ENCODE measurements at places on chromosomes 6 and 20.
A peak's percentile ranks its signal among the peaks of the same experiment; 100 is the strongest.

GRCh38 chr20:46905364-46906125, 10.9 kb downstream of the EYA2 start:
- no peak for DNase-seq

GRCh38 chr6:148535976-148536375, 193.3 kb downstream of the SASH1 start:
- DNase-seq, result no peak

DNA sequence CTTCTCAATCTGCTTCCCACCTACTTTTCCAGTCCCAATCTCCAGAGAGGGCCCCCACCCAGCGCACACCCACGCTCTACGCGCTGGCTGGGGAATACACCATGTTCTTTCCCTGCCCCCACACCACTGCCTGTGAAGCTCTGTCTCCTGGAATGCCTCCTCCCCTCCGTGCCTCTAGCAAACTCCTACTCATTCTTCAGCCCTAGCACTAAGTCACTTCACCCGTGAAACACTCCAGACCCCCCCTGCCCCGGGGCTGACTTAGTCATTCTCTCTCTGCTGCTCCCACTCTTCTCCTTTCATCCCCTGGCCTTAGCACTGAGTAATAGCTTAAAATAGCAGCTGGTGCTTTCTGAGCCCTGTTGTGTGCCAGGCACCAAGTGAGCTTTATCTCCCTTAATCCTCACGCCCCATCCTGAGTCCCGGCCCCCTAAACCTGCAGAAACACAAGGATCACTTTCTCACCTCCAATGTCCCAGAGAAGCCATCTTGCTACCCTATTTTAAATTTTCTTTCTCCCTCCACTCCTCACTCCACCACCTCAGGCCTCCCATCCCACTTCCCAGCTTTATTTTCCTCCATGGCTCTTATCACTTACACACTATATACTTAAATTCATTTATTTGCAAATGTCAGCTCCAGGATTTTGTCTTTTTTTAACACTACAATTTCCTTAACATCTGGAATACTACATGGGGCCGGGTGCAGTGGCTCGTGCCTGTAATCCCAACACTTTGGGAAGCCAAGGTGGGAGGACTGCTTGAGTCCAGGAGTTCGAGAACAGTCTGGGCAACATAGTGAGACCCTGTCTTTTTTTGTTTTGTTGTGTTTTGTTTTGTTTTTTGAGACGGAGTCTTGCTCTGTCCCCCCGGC, 6.3 kb upstream of the PARD6B start:
- DNase-seq, result no peak

DNA sequence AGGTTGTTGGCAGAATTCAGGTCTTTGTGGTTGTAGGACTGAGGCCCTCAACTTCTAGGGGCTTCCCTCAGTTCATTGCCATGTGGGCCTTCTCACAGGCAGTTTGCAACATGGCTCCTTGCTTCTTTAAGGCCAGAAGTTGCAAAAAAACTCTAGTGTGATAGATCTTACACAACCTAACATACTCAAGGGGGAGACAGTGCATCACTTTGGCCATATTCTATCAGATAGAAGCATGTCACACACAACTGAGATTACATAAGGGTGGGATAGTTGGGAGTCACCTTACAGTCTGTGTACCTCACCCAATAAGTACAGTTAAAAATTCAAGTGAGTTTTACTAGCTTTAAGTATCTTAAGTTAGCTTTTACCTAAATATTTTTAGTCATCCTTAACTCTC, 1.6 kb downstream of the SIRPD start:
- DNase-seq, result no peak

DNA sequence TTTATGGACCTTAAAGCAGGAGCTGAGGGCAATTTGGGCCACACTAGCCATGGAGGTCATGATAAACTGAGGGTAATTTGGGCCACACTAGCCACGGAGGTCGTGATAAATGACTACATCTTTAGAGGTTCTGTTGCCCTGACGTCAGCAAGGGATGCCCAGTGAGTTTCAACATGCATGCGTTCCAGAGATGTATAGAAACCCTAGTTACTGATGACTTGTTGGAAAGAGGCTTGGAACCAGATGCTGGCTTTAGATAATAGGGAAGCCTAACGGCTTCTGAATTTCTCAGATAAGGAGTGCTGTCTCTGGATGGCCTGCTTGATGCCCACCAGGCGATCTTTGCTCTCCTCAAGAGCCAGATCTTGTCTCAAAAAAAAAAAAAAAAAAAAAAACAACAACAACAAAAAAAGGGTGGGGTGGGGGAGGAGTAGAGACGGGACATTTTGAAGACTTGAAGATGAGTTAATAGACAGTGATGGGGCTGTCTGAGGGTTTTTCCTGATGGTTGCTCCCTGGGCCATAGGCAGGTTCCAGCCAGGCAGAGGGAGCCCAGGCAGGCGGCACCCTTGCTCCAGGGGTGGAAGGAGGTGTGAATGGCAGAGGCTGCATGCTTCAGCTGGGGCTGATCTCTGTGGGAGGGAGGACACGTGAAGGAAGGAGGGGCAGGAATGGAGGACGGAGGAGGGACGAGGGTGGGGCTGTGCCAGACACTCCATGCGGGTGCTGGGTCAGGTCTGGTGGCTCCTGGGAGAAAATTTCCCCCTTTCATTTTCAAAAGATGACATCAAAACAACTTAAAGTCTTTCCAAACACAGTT, 27.0 kb upstream of the FRMD1 start:
- no peak for DNase-seq

- no peak for DNase-seq
These were observed 14.3 kb upstream of the DEF6 start for GRCh38 chr6:35283361-35283760.

GRCh38 chr6:134309983-134310605, 7.8 kb downstream of the SGK1 start:
- no peak for DNase-seq

- DNase-seq, result no peak
These were observed 109.3 kb downstream of the TCP11 start for GRCh38 chr6:35031611-35032529.

GRCh38 chr20:50270569-50270968, 79.9 kb downstream of the CEBPB start:
- DNase-seq, result no peak

DNA sequence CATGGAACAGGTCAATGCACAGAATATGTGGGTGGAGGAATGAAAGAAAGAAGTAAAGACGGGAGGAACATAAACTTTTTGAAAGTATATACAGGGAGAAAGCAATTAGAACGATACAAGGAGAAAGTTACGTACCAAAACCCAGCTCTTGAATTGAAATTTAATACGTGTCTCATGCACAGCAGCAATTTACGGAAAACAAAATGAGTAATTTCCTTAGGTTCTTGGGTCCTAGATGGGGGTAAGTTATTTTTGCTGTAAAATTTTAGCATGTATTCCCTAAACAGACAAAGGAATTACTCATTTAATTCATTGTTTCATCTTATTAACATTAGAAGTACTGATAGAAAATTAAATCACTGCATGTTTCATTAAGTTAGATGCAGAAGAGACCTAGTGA, 75.8 kb downstream of the PDE10A start:
- DNase-seq, result no peak

DNA sequence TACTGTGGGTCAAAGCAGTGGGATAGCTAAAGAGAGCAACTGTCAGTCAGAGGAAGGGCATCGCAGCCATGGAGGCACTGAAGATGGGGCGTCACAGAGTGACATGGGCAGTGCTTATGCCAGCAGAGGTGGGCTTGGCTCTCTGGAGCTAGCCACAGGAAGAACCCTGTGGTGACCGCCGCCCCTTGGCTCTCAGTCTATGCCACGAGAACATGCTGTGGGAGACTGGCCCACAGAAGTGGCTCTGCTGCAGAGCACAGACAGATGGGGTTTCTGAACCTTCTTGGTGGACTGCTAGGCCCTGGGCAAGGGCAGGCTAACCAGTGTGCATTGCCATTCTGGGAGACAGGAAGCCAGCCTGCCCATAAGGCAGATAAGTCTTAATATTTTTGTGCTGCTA, 290.0 kb upstream of the SUPT3H start:
- no peak for DNase-seq

GRCh38 chr6:36350681-36351571, 14.2 kb upstream of the BNIP5 start:
- no peak for DNase-seq

- DNase-seq, result no peak
These were observed 92.5 kb downstream of the B3GAT2 start for GRCh38 chr6:70864401-70864800.

- DNase-seq, result no peak
These were observed 45.0 kb downstream of the TRAM2 start for GRCh38 chr6:52531834-52532233.

GRCh38 chr20:50244352-50245149, 53.9 kb downstream of the CEBPB start:
- DNase-seq, result no peak

GRCh38 chr6:77159730-77160129, 303.6 kb downstream of the HTR1B start:
- no peak for DNase-seq

- DNase-seq, result no peak
These were observed 706.7 kb downstream of the TBC1D32 start for GRCh38 chr6:120627612-120628011.

- DNase-seq, result no peak
These were observed 38.0 kb upstream of the ERVFRD-1 start for GRCh38 chr6:11149551-11149950.

GRCh38 chr6:136087986-136088385, 162.1 kb downstream of the MTFR2 start:
- DNase-seq, result no peak

- DNase-seq, result no peak
These were observed 24.4 kb downstream of the QKI start for GRCh38 chr6:163438940-163439335.

DNA sequence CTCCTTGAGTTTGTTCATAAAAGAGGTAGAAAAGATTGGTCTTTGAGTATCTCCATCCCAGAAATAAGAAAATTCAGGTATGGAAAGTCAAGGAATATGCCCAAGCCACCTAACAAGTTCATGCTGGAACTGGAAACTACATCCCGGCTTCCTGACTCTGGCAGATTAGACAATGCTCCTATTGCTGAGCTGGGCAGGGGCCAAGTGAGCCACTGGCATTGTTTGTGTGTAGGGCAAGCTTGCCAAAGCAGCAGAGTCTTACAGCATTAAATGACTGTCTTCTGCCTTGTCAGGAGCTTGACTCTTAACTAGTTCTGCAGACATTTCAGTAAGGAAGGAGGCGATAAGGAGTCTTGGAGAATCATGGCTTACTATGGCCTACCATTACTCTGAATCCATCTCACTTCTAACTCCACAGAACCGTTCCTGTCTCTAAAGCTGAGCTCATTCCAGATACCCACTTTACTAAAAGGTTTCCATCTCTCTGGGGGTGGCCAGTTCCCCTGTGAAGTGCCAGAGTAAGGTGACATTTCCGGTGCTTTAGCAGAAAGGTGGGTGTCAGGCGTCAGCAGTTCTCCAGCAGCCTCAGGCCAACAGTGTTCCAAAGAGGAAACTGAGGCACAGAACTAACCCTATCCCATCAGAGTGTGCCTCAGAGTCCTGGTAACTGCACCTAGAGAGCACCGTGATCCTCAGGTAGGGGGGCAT, 30.1 kb downstream of the PRDM1 start:
- DNase-seq, result no peak

GRCh38 chr6:14502551-14502950, 385.0 kb downstream of the CD83 start:
- DNase-seq, result no peak

- DNase-seq, result peak; percentile 48
These were observed 2.3 kb upstream of the RAMACL start for GRCh38 chr6:166588691-166589336.

DNA sequence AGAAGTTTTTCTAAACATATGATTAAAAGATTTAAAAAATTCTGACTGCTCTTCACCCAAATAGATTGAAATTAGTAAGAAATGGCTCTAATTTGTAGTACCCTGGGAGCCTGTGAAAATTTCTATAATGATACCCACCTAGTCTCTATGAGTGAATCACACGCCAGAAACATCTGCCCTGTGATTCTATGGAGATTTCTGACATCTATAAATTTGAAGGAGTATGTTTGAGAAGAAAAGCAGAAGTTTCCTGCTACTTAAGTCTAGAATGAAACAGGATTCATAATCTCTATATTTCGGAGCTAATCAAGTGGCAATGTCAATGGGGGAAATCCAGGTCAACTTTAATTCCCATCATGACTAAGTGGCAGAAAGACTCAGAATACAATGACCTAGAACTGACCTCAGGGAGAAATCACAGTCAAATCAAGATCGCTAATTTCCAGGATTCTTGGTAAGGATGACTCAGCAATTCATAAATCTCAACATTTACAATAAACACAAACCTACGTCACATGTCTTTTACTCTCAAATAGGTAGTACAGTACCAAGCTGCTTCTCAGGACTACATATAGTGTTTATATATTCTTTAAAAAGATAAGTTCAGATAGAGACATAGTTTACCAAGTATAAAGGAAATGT, 186.2 kb upstream of the TNFAIP3 start:
- DNase-seq, result no peak

- DNase-seq, result no peak
These were observed 61.6 kb downstream of the TTI1 start for GRCh38 chr20:37971561-37972127.

- DNase-seq, result no peak
These were observed 36.7 kb upstream of the AKIRIN2 start for GRCh38 chr6:87738744-87739143.

DNA sequence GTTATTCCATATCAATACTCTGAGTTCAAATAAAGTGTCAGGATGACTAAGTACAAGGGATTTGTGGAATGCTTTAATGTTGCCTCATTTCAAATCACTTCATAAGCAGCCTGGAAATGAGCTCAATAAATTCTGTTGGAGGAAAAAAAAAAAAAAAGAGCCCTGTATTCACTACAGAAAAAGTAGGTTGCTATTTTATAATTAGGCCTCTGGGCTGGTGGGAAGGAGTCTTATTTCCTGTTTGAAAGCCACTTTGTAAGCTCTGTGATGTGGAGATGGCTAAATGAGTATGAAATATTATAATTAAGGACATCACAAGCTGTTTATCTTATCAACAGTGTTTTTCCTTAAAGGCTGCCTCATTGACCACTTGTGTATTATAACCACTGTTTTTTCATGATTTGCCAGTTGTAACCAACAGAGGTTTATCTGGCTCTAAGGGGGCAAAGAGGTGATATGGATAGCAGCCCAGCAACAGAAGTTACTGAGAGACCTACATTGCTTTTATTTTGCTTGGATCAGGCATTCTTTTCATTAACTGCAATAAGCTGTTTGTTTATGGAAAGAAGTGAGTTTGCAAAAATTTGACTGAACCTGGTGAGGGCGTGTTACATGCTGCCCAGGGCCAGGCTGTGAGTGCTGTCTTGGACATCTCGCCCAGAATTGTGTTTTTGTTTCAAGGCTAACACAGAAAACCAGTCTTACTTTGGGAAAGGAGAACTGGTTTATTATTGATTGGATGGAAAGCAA, 563.3 kb upstream of the MAP3K7 start:
- no peak for DNase-seq

- no peak for DNase-seq
These were observed 10.7 kb upstream of the LAMP5 start for GRCh38 chr20:9503526-9504245.

DNA sequence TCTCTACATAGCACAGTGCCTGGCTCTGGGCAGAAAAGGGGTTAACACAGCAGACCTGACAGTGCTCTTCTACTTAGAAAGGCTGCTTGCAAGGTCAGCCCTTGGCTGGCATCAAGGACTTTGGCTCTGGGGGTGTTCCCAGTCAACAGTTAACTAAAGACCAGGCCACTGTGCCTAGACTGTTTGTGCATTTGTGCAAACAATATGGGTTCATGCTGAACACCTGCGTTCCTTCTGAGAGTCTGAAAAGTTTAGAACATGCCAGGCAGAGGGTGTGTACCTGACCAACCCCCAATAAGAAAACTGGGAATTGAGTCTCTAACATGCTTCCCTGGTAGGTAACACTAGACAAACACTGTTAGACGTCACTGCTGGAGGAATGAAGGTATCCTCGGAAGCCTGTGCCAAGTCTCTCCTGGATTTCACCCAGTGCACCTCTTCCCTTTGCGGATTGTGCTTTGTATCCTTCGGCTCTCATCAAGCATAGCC, 110.7 kb downstream of the PDE10A start:
- no peak for DNase-seq

Data from GM12878 (cell line).